ENCODE measurements at places on chromosomes 5 and 9.

GRCh38 chr5:180109920-180110319 is 38.4 kb upstream of the RNF130 start:
- DNase-seq = no peak

- no peak for DNase-seq
Observed at GRCh38 chr5:96024683-96025475, 63.2 kb upstream of the ELL2 start.

DNA sequence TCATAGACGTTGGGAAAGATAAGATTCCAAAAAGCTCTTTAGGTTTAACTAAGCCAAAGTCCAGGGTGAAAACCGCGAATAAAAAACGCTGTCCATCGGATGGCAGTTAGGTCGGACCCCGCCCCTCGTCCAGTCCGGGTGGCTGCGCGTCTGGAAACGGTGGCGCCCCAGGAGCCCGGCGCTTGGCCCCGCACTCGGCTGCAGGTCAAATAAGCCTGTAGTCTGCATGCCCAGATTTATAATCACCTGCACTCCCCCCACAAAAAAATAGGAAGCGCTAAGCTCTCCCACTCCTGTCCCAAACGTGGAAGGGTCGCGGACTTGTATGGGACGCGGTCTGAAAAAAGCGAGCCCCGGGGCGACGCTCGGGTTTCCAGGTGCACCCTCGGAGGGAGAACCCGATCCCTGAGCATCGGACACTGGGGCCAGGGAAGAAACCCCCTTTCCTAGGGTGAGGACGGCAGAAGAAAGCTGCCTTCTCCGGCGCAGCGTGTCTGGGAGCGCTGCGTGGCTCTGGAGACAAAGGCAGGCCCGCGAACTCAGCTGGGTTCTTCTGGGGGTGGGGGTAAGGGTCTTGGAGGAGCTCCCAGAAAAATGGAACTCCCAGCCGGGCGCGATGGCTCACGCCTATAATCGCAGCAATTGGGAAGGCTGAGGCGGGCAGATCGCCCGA is 923 bp upstream of the ZBTB5 start:
- no peak for DNase-seq

DNA sequence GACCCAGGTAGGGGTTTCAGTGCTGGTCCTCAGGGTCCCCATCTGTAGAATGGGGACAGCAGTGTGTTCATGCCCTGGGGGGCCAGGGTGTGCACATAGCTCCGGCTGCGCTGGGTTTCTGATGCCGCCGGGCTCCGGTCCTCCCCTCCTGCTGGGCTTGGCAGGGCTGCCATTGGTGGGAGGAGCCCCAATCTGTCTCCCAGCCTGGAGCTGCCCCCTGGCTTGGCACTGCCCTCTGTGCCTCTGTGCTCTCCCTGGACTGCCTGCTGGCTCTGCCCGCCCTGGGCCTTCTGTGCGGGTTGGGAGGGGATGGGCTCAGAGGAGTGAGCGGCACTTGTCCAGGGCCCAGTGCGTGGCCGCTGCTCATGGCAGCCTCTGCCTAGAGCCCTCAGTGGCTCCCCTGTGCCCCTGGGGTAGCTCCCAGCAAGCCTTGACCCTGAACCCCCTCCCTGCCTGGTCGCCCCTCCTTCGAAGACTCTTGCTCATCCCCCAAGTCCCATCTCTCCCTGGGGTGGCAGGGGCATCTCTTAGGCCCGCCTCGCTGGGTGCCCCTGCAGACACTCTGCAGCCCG is 35.7 kb downstream of the RXRA start:
- DNase-seq = no peak

GRCh38 chr5:161847941-161848391 is at the start of gene GABRA1:
Gene GABRA1 (plus strand): TSS chr5:161848120. CDS start chr5:161850811, 2,691 bp downstream.
- no peak for DNase-seq

DNA sequence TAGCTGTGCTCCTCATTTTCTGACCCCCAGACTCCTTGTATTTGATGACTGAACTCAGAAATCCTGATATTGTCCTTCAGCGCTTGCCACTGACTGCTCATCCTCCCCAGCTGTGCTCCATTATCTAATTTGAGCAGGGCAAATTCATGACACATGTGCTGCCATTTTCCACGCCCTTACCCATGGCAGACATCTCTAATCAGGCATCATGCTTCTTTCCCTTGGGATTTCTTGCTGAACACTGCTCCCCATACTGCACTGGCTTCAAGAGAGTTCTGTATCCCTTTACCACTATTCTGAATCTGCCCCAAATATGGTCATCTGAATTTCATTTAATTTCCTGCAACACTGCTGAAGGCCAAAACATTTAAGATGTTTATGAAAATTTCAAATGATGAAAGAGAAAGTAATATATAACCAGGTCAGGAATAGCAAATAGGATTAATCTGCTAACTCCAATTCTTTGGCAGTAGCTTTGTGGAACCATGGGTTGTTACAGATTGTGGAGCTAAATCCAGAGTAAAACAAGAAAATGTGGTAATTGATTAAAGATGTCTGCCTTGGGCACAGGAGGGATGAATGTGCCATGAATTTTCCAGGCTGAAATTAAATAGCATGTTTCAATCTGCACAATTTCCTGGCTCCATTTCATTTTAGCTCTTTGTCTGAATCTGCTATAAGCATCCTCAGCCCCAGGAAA is 93.6 kb downstream of the CYFIP2 start:
- no peak for DNase-seq

All from activated CD8-positive, alpha-beta memory T cell treated with anti-CD3 and anti-CD28 coated beads for 1 hour (primary cell).